Thoracic aorta (tissue), 2 donors: ENCODE measurements at places on chromosomes 4 and X. TPM values are rescaled to one million over a fixed set of nuclear protein-coding genes. Genes with fewer than 3 reads are reported as not detected.
A peak's percentile ranks its signal among the peaks of the same experiment; 100 is the strongest.

DNA sequence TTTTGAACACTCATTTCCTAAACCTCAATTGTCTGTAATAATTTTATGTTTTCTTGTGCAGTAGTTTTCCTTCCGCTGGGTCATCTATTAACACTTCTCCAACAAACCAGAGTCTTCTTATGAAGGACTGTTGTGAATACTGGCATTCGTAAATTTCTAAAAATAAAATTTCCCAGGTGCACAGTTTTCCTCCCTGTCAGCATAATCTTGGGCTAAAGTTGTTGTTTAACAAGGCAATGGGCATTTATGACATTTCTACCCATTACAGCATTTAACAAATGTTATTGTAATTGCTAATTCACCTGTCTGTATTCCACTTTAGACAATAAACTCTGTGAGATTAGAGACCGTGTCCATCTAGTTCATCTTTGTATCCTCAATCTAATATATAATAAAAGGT, 1.2 kb downstream of the SCFD2 start:
- H3K27me3 ChIP-seq = no peaks in the 10 kb centered on the region
- no peak overlapping the region for H3K27ac ChIP-seq
- H3K36me3 ChIP-seq = no peaks in the 10 kb centered on the region
- peak overlapping the region; percentile 91 for H3K4me3 ChIP-seq
- DNase-seq = no peak
- peaks cover 40% of the 10 kb centered on the region for H3K4me1 ChIP-seq

GRCh38 chrX:122115604-122116003, 1068.2 kb downstream of the GLUD2 start:
- no peaks in the 10 kb centered on the region for H3K27me3 ChIP-seq
- no peaks in the 10 kb centered on the region for H3K4me1 ChIP-seq
- H3K36me3 ChIP-seq = no peaks in the 10 kb centered on the region
- no peak overlapping the region for H3K4me3 ChIP-seq

The AIFM1 gene
- total RNA-seq = 13.6 TPM

GRCh38 chr4:93981594-93981993, 153.0 kb downstream of the ATOH1 start:
- no peaks in the 10 kb centered on the region for H3K4me1 ChIP-seq
- H3K27me3 ChIP-seq = no peaks in the 10 kb centered on the region
- H3K27ac ChIP-seq = no peak overlapping the region
- DNase-seq = no peak

DNA sequence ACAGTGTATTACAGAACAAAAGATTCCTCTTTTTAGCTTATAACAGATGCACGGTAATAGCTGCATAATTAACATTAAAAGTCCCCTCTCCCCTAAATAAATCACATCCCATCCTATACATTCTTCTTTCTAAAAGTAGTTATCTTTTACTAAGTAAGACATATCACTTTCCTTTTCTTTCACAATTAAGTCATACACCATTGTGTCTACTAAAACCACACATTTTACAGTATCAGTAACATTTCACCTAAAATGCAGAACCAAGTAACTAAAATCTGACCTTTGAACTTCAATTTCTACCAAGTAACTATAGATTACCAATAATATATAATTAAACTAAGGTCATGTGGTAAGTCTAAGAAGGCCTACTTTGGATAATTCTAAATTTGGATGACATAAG, 14.2 kb downstream of the DHX15 start:
- H3K27ac ChIP-seq = no peak overlapping the region
- peaks cover 52% of the 10 kb centered on the region for H3K4me1 ChIP-seq
- DNase-seq = no peak
- H3K36me3 ChIP-seq = peaks cover 5% of the 10 kb centered on the region
- H3K4me3 ChIP-seq = no peak overlapping the region

- H3K27me3 ChIP-seq = no peaks in the 10 kb centered on the region
- no peaks in the 10 kb centered on the region for H3K36me3 ChIP-seq
- no peaks in the 10 kb centered on the region for H3K4me1 ChIP-seq
- H3K27ac ChIP-seq = no peak overlapping the region
Observed at GRCh38 chr4:52243367-52243766, 192.3 kb downstream of the SPATA18 start.

DNA sequence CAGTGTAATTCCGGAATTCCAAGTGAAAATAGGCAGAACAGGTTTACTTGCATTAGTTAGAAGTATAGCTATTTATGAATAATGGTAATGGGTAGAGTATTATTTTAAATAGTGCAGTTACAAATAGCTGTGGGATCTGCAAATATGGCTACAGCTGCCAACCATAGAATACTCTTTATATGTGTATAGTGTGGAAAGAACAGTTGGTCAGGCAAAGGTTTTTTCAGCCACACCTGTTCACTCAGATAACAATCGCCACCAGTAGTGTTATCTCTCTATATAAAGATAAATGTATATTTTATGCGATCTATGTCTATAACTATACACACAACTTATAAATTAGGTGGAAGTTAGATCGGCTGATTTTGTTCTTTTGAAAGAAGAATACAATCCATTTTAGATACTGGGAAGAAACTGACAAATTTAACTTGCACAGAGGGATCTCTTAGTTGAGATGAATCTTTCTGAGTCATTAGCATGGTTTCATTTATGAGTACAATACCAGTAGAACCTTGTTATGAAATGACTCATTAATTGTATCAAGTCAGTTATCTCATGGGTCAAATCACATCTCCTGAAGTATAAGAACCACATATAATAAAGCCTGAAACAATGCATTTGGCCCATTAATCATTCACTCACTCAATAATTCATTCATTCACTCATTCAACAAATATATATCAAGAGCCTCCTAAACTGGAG, 100.9 kb upstream of the NR3C2 start:
- DNase-seq = no peak
- no peaks in the 10 kb centered on the region for H3K27me3 ChIP-seq
- no peaks in the 10 kb centered on the region for H3K4me1 ChIP-seq
- H3K36me3 ChIP-seq = no peaks in the 10 kb centered on the region
- no peak overlapping the region for H3K4me3 ChIP-seq

DNA sequence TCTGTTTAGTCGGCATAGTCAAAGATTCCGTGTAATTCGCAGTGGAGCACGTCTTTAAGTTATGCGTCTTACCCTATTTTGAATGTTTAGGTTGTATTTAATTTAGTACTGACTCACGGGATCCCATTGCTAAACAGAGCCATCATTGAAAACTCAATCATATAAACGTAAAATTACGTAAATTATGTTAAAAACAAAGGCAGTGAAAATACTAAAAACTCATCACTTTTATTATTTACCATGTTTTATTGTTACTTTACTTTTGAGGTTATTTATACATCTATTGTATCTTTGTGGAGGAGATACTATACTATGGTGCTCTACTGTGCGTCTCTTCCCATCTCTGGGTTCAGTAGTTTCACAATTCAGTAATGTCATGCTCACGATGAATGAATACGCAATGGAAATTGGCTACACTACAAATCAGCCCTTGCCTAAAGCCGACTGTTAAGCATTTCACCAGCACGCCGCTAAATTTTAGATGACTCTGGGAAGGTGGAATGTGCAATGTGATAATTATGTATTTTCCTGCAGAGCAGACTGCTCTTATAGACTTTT, 944 bp downstream of the FUNDC2 start:
- peaks cover 11% of the 10 kb centered on the region for H3K4me1 ChIP-seq
- no peaks in the 10 kb centered on the region for H3K36me3 ChIP-seq
- H3K27ac ChIP-seq = peak overlapping the region; percentile 97
- no peaks in the 10 kb centered on the region for H3K27me3 ChIP-seq

DNA sequence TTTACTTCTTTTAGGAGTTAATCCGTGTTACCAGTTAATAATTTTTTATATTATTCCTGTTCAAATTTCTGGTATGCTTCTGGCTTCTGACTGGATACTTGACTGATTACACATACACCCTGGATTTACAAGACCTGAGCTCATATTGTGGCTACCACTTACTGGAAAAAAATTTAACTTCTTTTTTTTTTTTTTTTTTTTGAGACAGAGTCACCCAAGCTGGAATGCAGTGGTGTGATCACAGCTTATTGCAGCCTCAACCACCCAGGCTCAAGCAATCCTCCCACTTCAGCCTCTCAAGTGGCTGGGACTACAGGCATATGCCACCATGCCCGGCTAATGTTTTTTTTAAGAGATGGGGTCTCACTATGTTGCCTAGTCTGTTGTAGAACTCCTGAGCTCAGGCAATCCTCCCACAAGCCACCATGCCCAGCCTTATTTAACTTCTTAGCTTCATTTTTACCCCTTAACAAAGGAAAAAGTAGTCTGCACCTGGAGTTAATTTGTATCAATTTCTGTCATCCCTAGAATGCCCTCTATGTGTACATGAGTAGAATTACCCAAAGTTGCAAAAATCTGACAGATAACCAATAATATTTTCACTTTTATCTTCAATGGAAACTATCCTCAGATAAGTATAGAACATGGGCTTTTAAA, 50.3 kb downstream of the TMEM165 start:
- H3K4me1 ChIP-seq = no peaks in the 10 kb centered on the region
- H3K36me3 ChIP-seq = peaks cover 9% of the 10 kb centered on the region
- no peak overlapping the region for H3K27ac ChIP-seq
- no peak overlapping the region for H3K4me3 ChIP-seq
- DNase-seq = no peak
- H3K27me3 ChIP-seq = no peaks in the 10 kb centered on the region

GRCh38 chr4:955931-956381, 17.4 kb downstream of the DGKQ start:
- no peaks in the 10 kb centered on the region for H3K27me3 ChIP-seq
- no peak for DNase-seq
- peaks cover 20% of the 10 kb centered on the region for H3K36me3 ChIP-seq
- H3K27ac ChIP-seq = no peak overlapping the region
- H3K4me1 ChIP-seq = no peaks in the 10 kb centered on the region

The REPS2 gene
- total RNA-seq = 4.9 TPM

The CT45A2 gene
- not detected for total RNA-seq

The IBSP gene
- total RNA-seq = not detected

DNA sequence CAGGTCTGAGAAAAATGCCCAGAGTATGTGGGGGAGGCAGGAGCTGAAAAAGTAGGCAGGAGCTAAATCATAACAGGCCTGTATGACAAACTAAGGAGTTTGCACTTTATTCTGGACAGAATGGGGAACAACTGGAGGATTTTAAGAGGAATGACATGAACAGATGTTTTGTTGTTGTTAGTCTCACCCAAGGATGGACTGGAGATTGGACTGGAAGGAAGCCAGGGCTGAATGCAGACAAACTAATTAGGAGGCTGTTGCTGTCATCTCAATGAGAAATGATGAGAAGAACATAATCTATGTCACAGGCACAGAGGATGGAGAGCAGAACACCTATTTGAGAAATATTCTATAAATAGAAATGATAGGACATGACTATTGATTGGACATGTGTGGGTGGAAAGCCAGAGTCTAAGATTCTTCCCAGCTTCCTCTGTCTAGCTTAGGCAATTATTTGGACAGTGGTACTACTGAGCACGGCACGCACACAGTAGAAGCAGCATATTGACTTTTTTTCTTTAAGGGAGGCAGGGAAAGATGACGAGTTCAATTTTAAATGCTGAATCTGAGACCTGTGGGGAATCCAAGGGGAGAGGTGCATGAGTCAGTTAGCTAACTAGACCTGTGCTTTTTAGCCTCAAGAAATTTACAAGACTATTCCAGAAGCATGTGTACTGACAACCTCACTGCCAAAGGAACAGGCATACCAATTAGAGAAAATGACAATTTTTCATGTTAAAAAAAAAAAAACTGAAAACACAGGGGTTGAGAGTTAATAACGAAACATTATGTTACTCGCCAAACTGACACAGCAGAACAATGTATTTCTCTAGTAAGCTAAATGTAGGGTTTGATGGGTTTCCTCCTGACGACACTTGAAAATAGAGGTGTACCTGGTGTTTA, 963 bp upstream of the USO1 start:
- DNase-seq = no peak
- H3K27ac ChIP-seq = peak overlapping the region; percentile 94
- H3K4me3 ChIP-seq = peak overlapping the region; percentile 81
- H3K27me3 ChIP-seq = no peaks in the 10 kb centered on the region
- peaks cover 42% of the 10 kb centered on the region for H3K4me1 ChIP-seq

The CENPI gene
- 2.4 TPM for total RNA-seq

The FOXR2 gene
- total RNA-seq = not detected

- H3K36me3 ChIP-seq = no peaks in the 10 kb centered on the region
- no peak for DNase-seq
- H3K4me3 ChIP-seq = no peak overlapping the region
- H3K27me3 ChIP-seq = no peaks in the 10 kb centered on the region
- peaks cover 28% of the 10 kb centered on the region for H3K4me1 ChIP-seq
- H3K27ac ChIP-seq = peak overlapping the region; percentile 84
Observed at GRCh38 chrX:40130207-40130606, 32.4 kb upstream of the BCOR start.

DNA sequence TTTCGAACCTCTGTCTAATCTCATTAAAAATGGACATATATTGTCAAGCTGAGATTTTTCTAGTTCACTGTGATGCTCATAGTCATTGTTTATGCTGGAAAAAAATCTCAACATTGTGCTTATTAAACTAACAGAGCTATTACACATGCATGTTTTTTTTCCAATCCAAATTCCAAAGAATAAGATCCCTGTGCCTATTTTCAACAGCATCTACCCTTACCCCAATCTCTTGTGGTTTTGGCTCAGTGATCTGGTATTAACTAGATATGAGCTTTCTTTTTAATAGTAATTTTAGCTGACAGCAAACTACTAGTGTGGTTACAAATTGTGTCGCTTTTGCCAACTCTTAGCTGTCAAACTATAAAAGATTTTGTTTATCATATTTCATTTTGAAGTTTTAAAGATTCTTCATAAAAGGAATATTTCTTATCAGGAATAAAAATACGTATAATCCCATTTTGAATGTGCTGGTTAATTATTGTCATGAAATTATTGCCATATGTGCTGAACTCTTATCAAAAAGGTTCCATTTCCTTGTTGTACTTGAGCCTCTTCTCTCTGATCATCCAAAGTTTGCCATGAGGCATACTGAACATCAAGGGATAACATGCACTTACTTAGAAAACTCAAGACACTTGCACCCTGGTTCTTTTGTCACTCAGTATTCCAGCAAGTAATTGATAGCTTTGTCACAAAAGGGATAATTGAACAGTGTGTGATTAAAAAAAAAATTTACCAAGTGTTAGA, 241.2 kb downstream of the ARHGAP24 start:
- H3K27ac ChIP-seq = no peak overlapping the region
- no peaks in the 10 kb centered on the region for H3K36me3 ChIP-seq
- H3K4me3 ChIP-seq = no peak overlapping the region
- no peaks in the 10 kb centered on the region for H3K27me3 ChIP-seq
- no peak for DNase-seq

DNA sequence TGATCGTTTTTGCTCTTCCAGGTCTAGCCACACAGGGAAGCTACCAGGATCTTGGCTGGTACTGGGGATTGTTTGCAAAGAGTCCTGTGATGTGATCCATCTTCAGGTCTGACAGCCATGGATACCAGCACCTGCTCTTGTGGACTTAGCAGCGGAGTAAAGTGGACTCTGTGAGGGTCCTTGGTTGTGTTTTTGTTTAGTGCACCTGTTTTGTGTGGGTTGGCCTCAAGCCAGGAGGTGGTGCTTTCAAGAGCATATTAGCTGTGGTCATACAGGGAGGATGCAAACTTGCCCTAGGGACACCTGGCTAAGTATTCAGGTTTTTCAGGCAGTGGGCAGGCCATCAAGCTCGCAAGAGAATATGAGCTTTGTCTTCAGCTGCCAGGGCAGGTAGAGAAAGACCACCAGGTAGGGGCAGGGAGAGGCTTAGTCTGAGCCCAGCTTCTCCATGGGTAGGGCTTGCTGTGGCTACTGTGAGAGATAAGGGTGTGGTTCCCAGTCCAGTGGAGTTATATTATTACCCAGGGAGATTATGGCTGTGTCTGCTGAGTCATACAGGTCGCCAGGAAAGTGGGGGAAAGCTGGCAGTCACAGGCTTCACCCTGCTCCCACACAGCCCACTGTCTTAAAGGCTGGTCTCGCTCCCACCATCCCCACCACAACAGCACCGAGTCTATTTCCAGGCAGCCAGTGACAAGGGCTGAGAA, 293.7 kb downstream of the PCDH18 start:
- H3K36me3 ChIP-seq = no peaks in the 10 kb centered on the region
- no peaks in the 10 kb centered on the region for H3K4me1 ChIP-seq
- no peak overlapping the region for H3K4me3 ChIP-seq
- no peak overlapping the region for H3K27ac ChIP-seq
- no peak for DNase-seq

The NSDHL gene
- 23.1 TPM for total RNA-seq

The PAGE1 gene
- total RNA-seq = not detected
